ENCODE measurements at places on chromosomes 12 and 14. TPM values are rescaled to one million over a fixed set of nuclear protein-coding genes. Genes with fewer than 3 reads are reported as not detected.

DNA sequence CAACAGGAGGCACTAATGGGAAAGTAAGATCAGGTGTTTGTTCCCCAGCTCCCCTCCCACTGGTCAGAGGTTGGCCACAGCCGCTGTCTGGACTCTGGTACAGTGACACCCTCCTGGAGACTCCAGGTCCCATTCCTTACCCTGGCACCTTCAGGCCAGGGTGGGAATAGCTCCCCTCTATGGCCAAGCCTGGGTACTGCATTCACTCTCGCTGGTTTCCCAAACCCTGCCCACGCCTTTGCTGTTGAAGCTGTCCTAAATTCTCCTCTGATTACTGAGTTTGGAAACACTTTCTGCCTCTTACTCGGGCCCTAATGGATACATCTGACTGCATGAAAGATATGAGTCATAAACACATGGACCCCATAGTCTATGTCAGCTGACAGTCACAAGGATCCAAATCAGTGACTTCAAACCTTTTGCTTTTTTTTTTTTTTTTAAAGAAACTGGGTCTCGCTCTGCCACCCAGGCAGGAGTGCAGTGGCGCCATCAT, 17.9 kb downstream of the HRK start:
- H3K27me3 ChIP-seq: peaks cover 9% of the 10 kb centered on the region
- no peak overlapping the region for H3K27ac ChIP-seq
- peaks cover 15% of the 10 kb centered on the region for H3K4me1 ChIP-seq
- H3K4me3 ChIP-seq: no peak overlapping the region
- H3K36me3 ChIP-seq: no peaks in the 10 kb centered on the region

GRCh38 chr14:61346221-61346620, 24.8 kb downstream of the PRKCH start:
- peak overlapping the region; percentile 97 for H3K27ac ChIP-seq
- H3K27me3 ChIP-seq: no peaks in the 10 kb centered on the region
- DNase-seq: no peak
- H3K4me1 ChIP-seq: peaks cover 95% of the 10 kb centered on the region
- peak overlapping the region; percentile 84 for H3K4me3 ChIP-seq
- H3K36me3 ChIP-seq: no peaks in the 10 kb centered on the region

- peaks cover 44% of the 10 kb centered on the region for H3K27me3 ChIP-seq
- peaks cover 13% of the 10 kb centered on the region for H3K4me1 ChIP-seq
- DNase-seq: no peak
- H3K36me3 ChIP-seq: no peaks in the 10 kb centered on the region
These were observed 68.6 kb upstream of the USP15 start for GRCh38 chr12:62191491-62192179.

GRCh38 chr12:128823216-128823915, 392 bp downstream of the SLC15A4 start:
- no peaks in the 10 kb centered on the region for H3K27me3 ChIP-seq
- peak overlapping the region; percentile 79 for H3K27ac ChIP-seq
- H3K4me3 ChIP-seq: peak overlapping the region; percentile 66
- no peak for DNase-seq

- peaks cover 14% of the 10 kb centered on the region for H3K4me1 ChIP-seq
- H3K4me3 ChIP-seq: no peak overlapping the region
- no peak for DNase-seq
- H3K36me3 ChIP-seq: no peaks in the 10 kb centered on the region
- H3K27ac ChIP-seq: no peak overlapping the region
These were observed 3.3 kb downstream of the FAR2 start for GRCh38 chr12:29152223-29152868.

- no peak overlapping the region for H3K27ac ChIP-seq
- H3K4me3 ChIP-seq: no peak overlapping the region
- H3K36me3 ChIP-seq: peaks cover 11% of the 10 kb centered on the region
- peaks cover 11% of the 10 kb centered on the region for H3K4me1 ChIP-seq
- no peaks in the 10 kb centered on the region for H3K27me3 ChIP-seq
These were observed 33.8 kb upstream of the PSMA6 start for GRCh38 chr14:35258420-35258819.

- H3K36me3 ChIP-seq: no peaks in the 10 kb centered on the region
- no peak overlapping the region for H3K27ac ChIP-seq
- H3K4me1 ChIP-seq: peaks cover 27% of the 10 kb centered on the region
- H3K4me3 ChIP-seq: no peak overlapping the region
- H3K27me3 ChIP-seq: peaks cover 24% of the 10 kb centered on the region
These were observed 85.8 kb upstream of the WSCD2 start for GRCh38 chr12:108043286-108043685.

- H3K4me1 ChIP-seq: peaks cover 16% of the 10 kb centered on the region
- DNase-seq: no peak
- peak overlapping the region; percentile 3 for H3K27ac ChIP-seq
- H3K27me3 ChIP-seq: no peaks in the 10 kb centered on the region
These were observed 9.7 kb downstream of the WSB2 start for GRCh38 chr12:118050972-118051910.

- no peak for DNase-seq
- no peaks in the 10 kb centered on the region for H3K27me3 ChIP-seq
- H3K36me3 ChIP-seq: peaks cover 8% of the 10 kb centered on the region
- no peaks in the 10 kb centered on the region for H3K4me1 ChIP-seq
These were observed 59.7 kb downstream of the ATP2A2 start for GRCh38 chr12:110340706-110341105.

GRCh38 chr12:12436831-12437345, 80.0 kb downstream of the BORCS5 start:
- no peak for DNase-seq
- H3K27me3 ChIP-seq: no peaks in the 10 kb centered on the region
- H3K27ac ChIP-seq: no peak overlapping the region
- H3K4me1 ChIP-seq: peaks cover 53% of the 10 kb centered on the region
- H3K36me3 ChIP-seq: peaks cover 7% of the 10 kb centered on the region

DNA sequence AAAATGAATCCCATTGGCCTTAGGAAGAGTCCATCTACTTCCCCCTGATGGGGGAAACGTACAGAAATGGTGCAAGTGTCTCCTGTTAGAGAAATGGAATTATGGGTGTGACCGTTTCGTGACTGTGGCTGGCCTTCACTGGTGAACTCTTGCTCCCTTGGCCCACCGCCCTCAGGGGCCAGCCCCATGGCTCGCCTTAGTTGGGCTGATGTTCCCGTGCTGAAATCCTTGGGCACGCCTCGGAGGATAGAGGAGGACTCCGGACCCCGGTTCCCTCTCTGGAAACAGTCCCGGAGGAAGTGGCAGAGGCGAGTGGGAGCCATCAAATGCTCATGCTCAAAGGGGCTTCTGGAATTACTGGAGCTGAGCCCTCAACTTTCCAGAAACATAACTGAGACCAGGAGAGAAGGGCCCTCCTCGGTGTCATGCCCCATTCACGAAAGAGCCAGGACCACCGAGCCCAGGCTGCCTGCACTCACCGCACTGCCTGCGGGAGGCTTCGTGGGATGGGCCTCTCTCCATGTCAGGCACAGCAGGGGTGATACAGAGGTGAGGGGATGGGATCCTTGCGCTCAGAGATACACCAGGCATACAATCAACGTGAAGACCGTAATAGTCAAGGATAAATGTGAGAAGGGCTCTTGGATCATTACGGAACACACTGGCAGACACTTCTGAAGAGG, 10.1 kb upstream of the CACNA2D4 start:
- H3K27ac ChIP-seq: no peak overlapping the region
- H3K27me3 ChIP-seq: no peaks in the 10 kb centered on the region

- no peak overlapping the region for H3K4me3 ChIP-seq
- no peaks in the 10 kb centered on the region for H3K27me3 ChIP-seq
- no peak for DNase-seq
- H3K27ac ChIP-seq: no peak overlapping the region
These were observed 34.3 kb downstream of the SCN8A start for GRCh38 chr12:51625370-51625769.

DNA sequence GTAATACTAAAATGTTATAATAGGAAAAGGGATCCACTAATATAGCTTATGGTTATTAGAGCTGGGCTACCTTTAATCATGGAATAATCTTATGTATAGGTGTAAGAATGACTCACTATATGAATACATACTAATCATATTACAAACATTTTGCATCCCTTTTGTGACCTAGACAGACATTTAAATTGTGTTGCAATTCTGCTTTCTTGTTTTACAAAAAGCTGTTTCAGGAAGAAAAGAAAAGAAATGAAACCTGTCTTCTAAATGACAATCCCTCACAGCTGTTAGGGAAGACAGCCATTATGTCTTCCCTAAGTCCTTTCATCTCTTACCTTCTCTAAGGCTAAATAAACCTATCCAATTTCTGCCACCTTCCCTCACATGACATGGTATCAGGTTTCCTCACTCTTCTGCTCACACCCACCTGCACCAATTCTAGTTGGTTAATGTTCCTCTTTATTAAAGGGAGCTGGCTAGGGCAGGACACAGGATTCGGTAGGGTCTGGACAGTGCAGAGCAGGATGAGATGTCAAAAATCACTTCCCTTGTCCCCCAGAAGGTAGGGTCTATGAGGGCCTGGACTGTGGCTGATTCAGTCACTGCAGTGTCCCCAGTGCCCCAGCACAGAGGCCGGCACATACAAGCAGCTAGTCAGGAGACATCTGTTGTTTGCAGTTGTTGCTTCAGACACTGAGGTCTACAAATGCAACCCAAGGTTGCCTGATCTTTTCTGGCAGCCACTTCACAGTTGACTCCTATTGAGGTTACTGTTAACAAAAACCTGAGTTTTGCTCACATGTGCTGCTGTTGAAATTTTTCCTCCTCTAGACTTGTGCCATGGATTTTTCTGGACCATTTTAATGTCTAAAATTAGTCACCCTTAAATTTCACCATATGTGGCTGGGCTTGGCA, 3.7 kb downstream of the DHRS7 start:
- no peaks in the 10 kb centered on the region for H3K27me3 ChIP-seq
- peaks cover 28% of the 10 kb centered on the region for H3K36me3 ChIP-seq
- H3K27ac ChIP-seq: peak overlapping the region; percentile 81
- no peak for DNase-seq
- H3K4me3 ChIP-seq: peak overlapping the region; percentile 5
- peaks cover 81% of the 10 kb centered on the region for H3K4me1 ChIP-seq

GRCh38 chr12:24297516-24297915, 348.0 kb upstream of the SOX5 start:
- no peaks in the 10 kb centered on the region for H3K4me1 ChIP-seq
- no peak for DNase-seq
- no peaks in the 10 kb centered on the region for H3K27me3 ChIP-seq
- H3K27ac ChIP-seq: no peak overlapping the region

Gene RIPK3
- 32.9 TPM for total RNA-seq

Gene LTB4R
- 10.1 TPM for total RNA-seq

Gene VWF
- 0.08 TPM for total RNA-seq

Gene ACVR1B
- total RNA-seq: 11.7 TPM

Gene SAMD15
- not detected for total RNA-seq

Gene SIX6
- not detected for total RNA-seq

Gene WNT1
- total RNA-seq: 0.52 TPM

Gene PTPRR
- total RNA-seq: not detected

Gene LTB4R2
- 12.5 TPM for total RNA-seq

Gene KRT3
- not detected for total RNA-seq
